Stimulated activated CD8-positive, alpha-beta memory T cell treated with anti-CD3 and anti-CD28 coated beads, Interleukin-4, amount 100 ng/mL, for 4 hours (primary cell): ENCODE measurements at places on chromosomes 7 and 10.

- DNase-seq = no peak
These were observed 142.5 kb downstream of the RNF216 start for GRCh38 chr7:5638994-5639393.

- no peak for DNase-seq
These were observed 8.5 kb upstream of the C10orf105 start for GRCh38 chr10:71727738-71728737.

DNA sequence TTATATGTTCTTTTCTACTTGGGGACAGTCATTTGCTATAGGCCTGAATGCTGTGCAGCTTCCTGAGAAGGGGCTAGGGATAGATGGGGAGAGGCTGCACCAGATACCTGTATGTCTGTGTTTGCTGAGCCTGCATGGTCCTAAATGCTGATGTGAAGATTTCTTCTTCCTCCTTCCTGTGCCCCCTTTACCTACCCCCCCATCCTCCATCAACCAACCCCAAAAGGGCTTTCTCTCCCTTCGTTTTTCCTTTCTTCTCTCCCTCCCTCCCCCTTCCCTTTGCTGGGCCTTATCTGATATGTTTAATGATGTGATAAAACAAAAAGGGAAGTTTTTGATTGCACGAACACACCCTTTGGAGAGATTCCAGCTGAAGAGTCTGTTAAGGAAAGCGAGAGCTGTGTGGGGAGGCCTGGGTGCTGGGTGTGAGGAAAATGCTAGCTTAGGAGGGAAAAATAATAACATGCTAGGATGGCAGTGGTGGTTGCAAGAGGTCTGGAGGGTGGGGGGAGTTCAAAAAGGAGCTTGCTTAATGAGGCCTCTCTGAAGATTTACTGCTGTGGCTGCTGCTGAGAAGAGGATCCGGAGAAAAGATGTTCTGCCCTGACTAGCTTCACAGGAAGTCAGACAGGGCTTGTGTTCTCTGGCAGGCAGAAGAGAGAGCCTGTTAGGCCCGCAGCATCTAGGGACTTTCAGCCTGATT is 101.8 kb downstream of the SAMD9 start:
- no peak for DNase-seq

DNA sequence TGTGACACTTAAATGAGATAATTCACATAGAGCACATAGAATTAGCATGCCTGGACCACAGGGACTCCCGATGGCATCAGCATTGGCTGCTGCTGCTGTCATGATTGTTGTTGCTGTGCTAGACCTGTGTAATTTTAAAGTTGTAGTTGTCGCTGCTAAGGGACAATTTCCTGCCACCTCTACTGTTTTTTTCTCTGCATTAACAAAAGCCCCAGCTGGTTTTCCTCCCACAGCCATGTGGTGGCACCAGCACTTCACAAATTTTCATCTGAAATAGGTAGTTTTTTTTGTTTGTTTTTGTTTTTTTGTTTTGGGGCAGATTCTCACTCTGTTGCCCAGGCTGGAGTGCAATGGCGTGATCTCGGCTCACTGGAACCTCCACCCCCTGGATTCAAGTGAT is 25.4 kb upstream of the PRXL2A start:
- DNase-seq = peak; percentile 4

DNA sequence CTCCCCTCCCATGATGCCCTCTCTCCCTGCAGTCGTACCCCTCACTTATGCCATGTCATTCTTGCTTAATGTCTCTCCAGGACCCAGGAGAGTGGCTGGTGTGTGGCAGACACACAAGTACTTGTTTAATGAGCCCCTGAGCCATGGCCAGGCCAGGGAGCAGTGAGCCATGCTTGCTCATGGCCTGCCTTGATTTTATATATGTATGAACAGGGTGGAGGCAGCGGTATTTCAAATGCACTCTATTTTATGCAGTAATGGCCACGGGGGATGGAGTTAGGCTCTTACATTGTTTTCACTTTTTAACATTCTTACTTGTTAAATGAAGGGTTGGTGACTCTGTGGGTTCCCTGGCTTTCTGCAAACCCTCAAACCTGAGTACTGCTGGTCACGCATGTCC is 144.8 kb downstream of the FANK1 start:
- DNase-seq = no peak

DNA sequence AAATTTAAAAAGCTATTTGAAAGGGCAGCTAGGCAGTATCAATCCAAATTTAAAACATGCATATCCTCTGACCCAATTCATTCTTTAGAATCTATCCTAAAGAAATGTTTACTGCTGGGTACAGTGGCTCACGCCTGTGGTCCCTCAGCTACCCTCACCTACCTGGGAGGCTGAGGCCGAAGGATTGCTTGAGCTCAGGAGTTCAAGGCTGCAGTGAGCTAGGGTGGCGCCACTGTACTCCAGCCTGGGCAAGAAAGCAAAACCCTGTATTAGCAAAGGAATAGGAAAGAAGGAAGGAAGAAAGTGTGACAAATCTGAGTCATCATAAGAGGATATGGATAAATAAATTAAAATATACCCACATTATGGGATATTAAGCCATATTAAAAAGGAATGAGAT is 36.3 kb downstream of the C7orf33 start:
- no peak for DNase-seq

- DNase-seq = no peak
These were observed 7.6 kb upstream of the LEP start for GRCh38 chr7:128233471-128233870.

GRCh38 chr7:4085937-4086691 is 596.0 kb upstream of the FOXK1 start:
- DNase-seq = no peak

GRCh38 chr10:12390733-12391132 is 41.4 kb downstream of the CAMK1D start:
- no peak for DNase-seq

- no peak for DNase-seq
These were observed 5.9 kb upstream of the LRRC18 start for GRCh38 chr10:48945441-48946130.

DNA sequence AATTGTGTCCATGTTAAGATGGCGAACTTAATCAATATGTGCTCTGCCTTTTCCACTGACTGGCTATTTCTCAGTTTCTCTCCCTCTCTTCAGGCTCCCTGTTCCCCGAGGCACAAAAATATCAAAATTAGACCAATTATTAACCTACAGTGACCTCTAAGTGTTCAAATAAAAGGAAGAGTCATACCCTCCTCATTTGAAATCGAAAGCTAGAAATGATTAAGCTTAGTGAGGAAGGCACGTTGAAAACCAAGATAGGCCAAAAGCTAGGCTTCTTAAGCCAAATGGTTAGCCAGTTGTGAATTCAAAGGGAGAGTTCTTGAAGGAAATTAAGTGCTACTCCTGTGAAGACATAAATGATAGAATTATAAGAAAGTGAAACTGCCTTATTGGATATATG is 81.1 kb upstream of the MBL2 start:
- DNase-seq = no peak

GRCh38 chr10:89677341-89677740 is 24.0 kb upstream of the KIF20B start:
- DNase-seq = no peak

DNA sequence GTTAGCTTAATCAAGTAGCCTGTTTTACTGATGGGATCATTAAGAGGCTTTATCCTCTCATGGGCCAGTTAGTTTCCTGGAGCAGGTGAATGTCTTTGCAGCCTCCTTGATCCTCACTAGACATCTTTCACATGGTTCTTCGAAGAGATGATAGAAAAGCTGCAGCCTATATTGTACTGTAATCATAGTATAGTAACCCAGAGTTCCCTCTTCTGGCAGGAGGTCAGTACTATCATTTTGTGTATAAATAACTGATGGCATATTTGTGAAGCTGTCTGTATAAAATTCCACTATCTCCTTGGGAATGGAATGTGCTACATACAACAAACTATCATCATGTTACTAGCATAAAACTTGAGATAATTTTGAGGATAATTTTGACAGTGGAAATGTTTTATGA is 123.8 kb upstream of the PRPS1L1 start:
- DNase-seq = no peak

DNA sequence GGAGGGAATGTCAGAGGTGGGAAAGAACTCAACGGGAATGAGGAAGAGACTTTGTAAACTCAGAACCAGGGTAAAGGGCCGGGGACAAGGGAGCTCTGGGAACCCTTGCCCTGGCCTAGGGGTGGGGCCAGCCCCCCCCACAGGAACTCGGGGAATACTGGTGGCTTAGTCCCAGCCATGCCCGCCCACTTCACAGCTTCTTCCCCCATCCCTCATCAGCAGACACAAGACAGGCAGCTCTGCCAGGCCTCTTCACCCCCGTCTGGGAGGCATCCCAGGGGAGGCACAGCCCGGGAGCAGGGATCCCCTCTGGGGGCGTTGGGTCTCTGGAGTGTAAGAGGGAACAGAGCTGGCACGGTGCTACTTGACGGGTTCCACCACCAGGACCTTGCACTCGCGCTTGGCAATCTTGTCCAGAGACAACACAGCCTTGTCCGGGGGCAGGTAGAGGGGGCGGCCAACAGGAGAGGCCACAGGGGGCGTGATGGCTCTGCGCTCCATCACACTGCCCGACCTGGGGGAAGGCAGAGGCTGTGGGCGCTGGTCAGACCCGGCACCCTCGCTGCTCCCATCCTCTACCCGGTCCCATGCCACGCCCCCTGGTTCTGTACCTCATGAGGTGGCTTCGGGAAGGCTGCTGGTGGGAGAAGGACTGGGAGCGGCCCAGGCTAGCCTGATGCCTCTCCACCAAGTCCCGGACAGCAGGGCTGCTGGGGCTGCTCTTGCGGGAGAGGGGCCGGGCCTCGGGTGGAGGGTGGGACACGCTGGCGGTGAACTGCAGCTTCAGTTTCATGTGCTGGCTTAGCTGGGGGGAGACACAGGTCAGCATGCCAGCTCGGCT is 3.7 kb downstream of the TRAPPC14 start:
- no peak for DNase-seq

- DNase-seq = no peak
These were observed 42.3 kb downstream of the C10orf105 start for GRCh38 chr10:71677261-71677660.

DNA sequence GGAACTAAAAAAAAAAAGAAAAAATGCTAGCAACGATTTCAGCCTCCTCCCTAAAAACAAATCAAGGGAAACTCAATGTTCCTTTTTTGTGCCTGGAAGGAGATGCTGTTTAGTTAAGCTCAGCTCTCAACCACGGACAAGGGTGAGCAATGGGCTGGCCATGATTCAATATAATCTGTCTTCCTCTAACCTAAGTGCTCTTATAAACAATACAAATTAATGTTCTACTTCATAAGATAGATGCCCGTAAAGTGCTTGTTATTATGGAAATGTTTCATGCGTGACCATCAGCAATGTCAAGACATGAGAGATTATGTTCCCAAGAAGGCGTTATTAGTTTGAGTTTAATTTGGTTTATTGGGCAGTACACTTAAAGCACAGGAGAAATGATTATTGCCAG is 320.3 kb downstream of the SFMBT2 start:
- DNase-seq = no peak

DNA sequence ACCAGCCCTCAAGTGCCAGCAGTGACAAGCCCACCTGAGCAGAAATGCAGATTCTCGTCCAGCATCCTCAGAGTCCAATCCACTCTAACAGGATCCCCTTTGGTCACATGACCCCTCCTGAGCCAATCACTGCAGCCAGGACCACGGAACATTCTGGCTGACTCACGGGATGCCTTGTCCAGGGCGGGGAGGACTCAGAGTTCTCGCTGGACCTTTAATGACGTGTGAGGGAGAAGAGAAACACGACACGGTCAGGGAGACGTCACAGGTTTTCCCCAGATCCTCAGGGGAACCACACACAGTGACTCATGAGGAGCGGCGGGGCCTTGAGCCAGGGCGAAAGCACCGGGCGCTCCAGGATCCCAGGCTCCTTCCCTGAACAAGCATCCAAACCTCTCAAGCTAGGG is 155.7 kb downstream of the PTPRN2 start:
- DNase-seq = no peak

DNA sequence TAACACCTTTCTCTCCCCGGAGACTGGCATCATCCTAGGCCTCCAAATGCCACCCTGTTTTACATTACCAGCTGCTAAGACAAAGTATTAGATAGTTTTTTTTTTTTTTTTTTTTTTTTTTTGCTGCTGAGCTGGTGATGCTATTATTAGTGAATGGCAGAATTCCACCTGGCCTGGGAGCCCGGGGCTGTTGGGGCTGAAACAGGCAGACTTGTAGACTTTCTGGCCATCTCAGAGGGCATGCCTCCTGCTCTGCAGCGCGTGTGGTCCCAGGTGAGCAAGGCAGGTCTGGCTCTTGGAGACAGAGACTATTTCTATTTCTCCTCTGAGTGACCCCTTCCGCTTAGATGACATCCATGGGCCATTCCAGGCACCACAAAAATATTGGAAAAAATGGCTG is 104.2 kb downstream of the EMX2 start:
- no peak for DNase-seq

DNA sequence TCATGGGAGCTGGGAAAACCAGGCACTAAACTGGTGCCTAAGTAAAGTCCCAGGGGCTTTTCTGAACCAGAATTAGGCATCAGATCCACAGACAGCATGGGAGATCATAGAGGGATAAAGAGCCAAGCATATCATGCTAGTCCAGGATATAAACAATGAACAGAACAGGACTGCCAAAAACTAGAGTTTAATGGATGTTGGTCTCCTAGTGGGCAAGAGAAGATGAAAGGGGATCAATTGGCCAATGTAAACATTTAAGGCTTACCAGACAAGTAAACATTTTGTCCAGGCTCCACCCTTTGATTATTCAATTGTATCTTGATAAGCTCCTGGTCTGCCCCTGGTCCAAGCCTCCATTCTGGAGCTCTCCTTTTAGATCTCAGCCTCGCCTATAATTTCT is 18.9 kb downstream of the MACC1 start:
- no peak for DNase-seq

DNA sequence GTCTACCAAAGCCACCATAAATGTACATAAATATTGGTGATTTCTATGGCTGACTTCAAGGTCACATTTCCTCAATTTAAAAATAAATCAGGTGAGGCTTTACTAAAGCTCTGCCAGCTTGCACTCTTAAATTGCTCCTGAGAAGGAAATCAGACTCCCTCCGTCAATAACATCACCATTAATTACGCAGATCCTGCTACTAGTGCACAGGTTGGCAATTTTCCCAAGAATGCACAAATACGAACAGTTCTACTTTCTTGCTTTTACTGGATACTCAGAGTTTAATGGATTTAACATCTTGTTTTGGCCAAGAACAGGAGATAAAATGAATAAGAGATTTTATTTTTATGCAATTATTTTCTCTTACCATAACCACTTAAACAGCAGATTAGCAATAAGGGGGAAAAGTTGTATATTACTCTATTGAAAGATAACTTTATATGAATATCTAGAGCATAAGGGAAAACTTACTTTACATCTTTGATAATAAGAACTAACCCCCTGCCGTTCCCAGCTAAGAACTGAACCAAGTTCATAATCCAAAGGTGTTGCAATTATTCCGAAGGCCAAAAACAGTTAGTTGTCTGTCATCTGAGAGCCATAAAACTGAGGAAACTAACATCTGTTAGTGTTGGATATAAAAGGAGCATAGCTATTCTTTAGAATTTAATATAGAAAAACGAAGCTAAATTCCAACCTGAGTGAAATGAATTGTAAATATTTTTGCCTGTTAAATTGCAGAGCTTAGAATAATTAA is 140.5 kb downstream of the TWIST1 start:
- no peak for DNase-seq

GRCh38 chr7:112176693-112177415 is 29.3 kb downstream of the DOCK4 start:
- DNase-seq = no peak
